ENCODE measurements at places on chromosomes 4 and X.

GRCh38 chr4:162839814-162840213 lies 326.9 kb downstream of the NAF1 start:
- no peak overlapping the region for H3K4me3 ChIP-seq
- no peaks in the 10 kb centered on the region for H3K27me3 ChIP-seq
- DNase-seq: no peak

DNA sequence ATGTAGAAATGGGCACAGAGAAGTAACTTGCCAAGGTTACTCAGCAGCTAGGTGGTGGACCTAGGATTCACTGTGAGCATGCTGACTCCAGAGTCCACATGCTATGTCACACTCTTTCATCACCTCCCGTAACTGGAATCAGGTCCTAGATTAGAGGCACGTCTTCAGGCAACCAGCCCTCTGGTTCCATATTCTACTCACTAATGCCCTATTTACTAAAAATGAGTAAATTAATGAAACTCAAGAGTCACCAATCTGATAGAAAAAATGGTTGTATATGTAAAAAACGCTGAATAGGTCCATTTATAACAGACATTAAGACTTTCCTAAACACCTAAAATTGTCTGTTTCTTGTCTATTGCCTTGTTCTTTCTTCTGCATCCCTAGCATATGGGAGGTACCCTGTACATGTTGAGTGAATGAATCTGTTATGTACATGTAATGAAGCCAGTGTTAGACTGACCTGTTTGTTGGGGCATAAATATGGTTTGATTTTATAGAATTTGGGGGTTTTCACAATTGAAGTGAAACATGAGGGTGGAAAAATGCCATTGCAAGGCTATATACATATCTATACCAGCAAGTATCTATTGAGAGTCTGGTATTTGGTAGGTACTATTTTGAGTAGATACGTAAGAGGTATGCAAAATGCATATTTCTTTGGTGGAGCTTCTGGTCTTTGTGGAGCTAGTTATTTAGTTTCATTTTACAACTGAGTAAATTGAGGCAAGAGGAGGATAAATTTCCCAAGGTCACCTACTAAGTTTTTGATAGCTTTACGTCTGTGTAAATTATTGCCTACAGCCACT lies 7.5 kb upstream of the RUFY3 start:
- H3K36me3 ChIP-seq: no peaks in the 10 kb centered on the region
- peaks cover 4% of the 10 kb centered on the region for H3K4me1 ChIP-seq
- H3K4me3 ChIP-seq: no peak overlapping the region
- no peak for DNase-seq
- no peak overlapping the region for H3K27ac ChIP-seq

GRCh38 chrX:17053502-17053901 lies 107.0 kb downstream of the REPS2 start:
- no peaks in the 10 kb centered on the region for H3K4me1 ChIP-seq
- DNase-seq: no peak
- no peaks in the 10 kb centered on the region for H3K27me3 ChIP-seq
- no peaks in the 10 kb centered on the region for H3K36me3 ChIP-seq
- no peak overlapping the region for H3K27ac ChIP-seq

- H3K36me3 ChIP-seq: no peaks in the 10 kb centered on the region
- H3K27ac ChIP-seq: no peak overlapping the region
- no peaks in the 10 kb centered on the region for H3K27me3 ChIP-seq
- peaks cover 6% of the 10 kb centered on the region for H3K4me1 ChIP-seq
- no peak for DNase-seq
- no peak overlapping the region for H3K4me3 ChIP-seq
Observed at GRCh38 chr4:184250795-184251669, 33.4 kb upstream of the ENPP6 start.

- no peak overlapping the region for H3K4me3 ChIP-seq
- no peak for DNase-seq
- peaks cover 5% of the 10 kb centered on the region for H3K36me3 ChIP-seq
- peaks cover 26% of the 10 kb centered on the region for H3K4me1 ChIP-seq
- H3K27me3 ChIP-seq: no peaks in the 10 kb centered on the region
- H3K27ac ChIP-seq: peak overlapping the region; percentile 66
Observed at GRCh38 chr4:119025916-119026661, 109.5 kb upstream of the MYOZ2 start.

- peaks cover 38% of the 10 kb centered on the region for H3K4me1 ChIP-seq
- no peak for DNase-seq
- no peak overlapping the region for H3K4me3 ChIP-seq
- H3K27me3 ChIP-seq: no peaks in the 10 kb centered on the region
Observed at GRCh38 chr4:25926462-25926861, 12.4 kb downstream of the SMIM20 start.

- no peaks in the 10 kb centered on the region for H3K36me3 ChIP-seq
- no peak for DNase-seq
- no peak overlapping the region for H3K4me3 ChIP-seq
- no peaks in the 10 kb centered on the region for H3K4me1 ChIP-seq
Observed at GRCh38 chr4:123731035-123731434, 334.4 kb downstream of the SPRY1 start.

GRCh38 chr4:184890499-184890898 lies 64.7 kb upstream of the ACSL1 start:
- DNase-seq: no peak
- no peak overlapping the region for H3K4me3 ChIP-seq
- no peak overlapping the region for H3K27ac ChIP-seq

DNA sequence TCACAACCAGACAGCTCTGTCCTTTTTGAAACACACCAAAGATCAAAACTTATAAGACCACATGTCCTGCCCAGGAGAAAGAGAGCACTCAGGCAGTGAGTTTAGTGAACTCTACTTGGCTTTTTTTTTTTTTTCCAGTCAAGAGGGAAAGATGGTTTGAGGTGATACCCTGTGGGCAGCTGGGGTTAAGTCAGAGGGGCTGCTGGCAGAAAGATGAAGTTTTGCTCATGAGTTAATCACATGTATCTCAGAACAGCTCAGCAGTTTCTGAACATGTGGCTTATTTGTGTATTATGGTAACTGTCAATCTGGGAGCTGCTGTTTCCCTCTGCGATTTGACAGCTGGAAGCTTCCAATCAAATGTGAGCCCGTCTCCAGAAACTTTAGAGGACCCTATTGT lies 56.4 kb upstream of the MAP3K15 start:
- H3K27ac ChIP-seq: no peak overlapping the region
- no peak overlapping the region for H3K4me3 ChIP-seq
- DNase-seq: no peak

- no peaks in the 10 kb centered on the region for H3K4me1 ChIP-seq
- H3K4me3 ChIP-seq: no peak overlapping the region
- no peaks in the 10 kb centered on the region for H3K36me3 ChIP-seq
- DNase-seq: no peak
- no peaks in the 10 kb centered on the region for H3K27me3 ChIP-seq
Observed at GRCh38 chrX:29241809-29242208, 654.6 kb downstream of the IL1RAPL1 start.

DNA sequence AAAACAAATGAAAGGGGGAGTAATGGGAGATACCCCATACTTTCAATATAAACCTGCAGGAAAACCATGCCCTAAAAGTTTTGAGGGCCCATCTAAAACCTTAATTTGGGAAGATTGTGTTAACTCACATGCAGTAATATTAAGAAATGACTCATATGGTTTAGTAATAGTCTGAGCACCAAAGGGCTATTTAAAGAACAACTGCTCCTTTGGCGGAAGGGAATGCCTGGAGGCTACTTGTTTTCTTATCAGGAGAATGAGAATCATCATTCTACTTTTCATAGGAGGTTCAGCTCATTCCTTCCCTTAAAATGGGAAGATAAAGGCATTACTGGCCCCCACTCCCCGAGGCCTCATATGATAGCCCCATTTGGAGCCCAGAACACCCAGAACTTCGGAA lies 47.6 kb downstream of the SPIN3 start:
- H3K4me3 ChIP-seq: no peak overlapping the region
- no peak for DNase-seq
- H3K36me3 ChIP-seq: no peaks in the 10 kb centered on the region
- no peaks in the 10 kb centered on the region for H3K27me3 ChIP-seq

- H3K4me1 ChIP-seq: peaks cover 4% of the 10 kb centered on the region
- no peak for DNase-seq
- H3K4me3 ChIP-seq: peak overlapping the region; percentile 93
- no peaks in the 10 kb centered on the region for H3K27me3 ChIP-seq
Observed at GRCh38 chr4:70902577-70903290, 565 bp downstream of the MOB1B start.

DNA sequence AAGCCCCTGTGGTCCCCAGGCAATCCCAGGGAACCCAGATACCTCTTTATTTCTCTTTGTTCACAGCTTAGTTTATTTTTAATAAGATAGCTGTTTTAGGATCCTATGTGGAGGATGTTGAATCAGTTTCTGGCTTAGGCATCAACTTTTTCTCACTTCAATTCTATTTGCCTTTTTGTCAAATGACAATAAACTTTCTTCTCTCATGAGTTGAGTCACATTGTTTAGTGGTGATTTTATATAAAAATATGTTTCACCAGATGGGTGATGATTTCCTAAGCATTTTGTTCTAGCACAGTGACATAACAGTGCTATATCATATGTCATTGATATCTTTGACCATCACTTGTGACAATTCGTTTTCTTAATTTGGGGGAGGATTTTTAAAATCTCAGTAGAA lies 198.1 kb upstream of the PUDP start:
- H3K27me3 ChIP-seq: no peaks in the 10 kb centered on the region
- no peaks in the 10 kb centered on the region for H3K36me3 ChIP-seq

DNA sequence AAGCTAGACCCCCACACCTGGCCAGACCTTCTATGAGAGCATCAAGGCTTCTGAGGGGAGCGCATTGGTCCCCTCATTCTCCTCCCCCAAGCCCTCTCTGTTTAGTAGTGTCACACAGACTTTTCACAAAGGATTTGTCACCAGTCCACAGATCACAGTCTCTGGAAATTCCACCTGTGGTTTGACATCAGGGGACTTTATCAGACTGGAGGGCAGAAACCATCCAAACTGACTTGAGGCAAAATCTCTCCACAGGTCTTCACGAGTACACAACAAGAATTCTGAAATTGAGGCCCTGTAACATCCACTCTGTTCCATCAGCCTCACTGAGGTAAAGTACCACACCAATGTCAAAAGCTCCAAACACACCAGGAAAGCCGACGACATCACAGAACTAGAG lies 112.5 kb downstream of the SH3KBP1 start:
- H3K27ac ChIP-seq: peak overlapping the region; percentile 14
- H3K4me3 ChIP-seq: no peak overlapping the region
- DNase-seq: no peak
- H3K4me1 ChIP-seq: peaks cover 51% of the 10 kb centered on the region
- H3K27me3 ChIP-seq: no peaks in the 10 kb centered on the region

DNA sequence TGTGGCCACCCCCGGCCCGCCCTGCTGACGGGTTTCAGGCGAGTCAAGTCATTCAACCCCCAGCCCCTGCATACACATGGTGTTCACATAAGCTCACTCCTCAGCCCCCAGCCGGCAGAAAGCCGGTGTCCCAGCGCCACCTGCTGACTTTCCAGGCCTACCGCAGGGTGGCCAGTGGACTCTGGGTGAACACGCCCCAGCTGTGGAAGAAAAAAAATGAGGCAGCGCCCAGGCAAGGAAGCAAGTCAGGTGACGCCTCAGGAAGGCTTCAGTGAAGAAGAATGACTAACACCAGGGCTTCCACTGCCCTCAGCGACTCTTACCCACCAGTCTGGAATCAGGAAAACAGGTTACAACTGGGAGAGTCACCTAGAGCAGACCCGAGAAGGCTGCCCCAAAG lies 15.8 kb downstream of the BCAP31 start:
- H3K4me3 ChIP-seq: no peak overlapping the region

DNA sequence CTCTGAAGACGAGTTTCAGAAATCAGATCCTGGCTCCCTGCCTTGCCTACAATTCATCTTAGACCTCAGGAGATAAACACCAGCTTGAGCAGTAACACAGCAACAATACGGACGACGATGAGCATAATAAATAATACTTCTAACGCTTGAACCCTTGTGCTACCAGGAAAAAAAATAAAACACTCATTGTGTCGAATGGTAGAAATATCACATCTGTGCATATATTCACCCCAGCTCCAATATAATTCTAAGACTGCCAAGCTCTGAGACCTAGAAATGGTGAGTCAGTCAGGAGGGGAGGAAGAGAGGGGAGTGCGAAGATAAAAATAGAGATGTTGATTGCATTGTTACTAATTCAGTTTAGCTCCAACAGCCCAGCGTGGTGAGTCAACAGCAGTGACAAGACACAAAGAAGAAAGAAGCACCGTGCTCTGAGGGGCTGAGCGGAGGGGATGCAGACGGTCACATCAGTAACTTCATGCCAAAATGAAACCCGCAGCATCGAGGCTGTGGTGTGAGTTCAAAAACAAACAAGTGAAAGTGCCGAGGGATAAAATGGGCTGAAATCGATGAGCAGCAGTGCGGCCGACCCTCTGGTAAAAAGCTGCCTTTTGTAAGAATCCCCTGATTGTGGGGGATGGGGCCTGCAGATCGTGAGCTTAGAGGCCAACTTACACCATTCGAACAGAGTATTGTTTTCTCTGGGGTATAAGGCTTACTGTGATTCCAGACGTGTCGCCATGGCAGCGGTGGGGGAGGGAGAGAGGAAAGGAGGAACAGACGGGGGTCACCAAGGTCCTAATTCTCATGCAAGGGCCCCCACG lies 150.4 kb downstream of the MGST2 start:
- H3K27me3 ChIP-seq: no peaks in the 10 kb centered on the region
- H3K36me3 ChIP-seq: no peaks in the 10 kb centered on the region
- H3K27ac ChIP-seq: peak overlapping the region; percentile 81
- H3K4me3 ChIP-seq: peak overlapping the region; percentile 16
- peaks cover 25% of the 10 kb centered on the region for H3K4me1 ChIP-seq
- peak; percentile 38 for DNase-seq

- peaks cover under 1% of the 10 kb centered on the region for H3K36me3 ChIP-seq
- H3K27me3 ChIP-seq: no peaks in the 10 kb centered on the region
- no peak overlapping the region for H3K4me3 ChIP-seq
Observed at GRCh38 chrX:153947009-153947769, 2.7 kb upstream of the RENBP start.

- DNase-seq: no peak
- H3K27me3 ChIP-seq: no peaks in the 10 kb centered on the region
- no peaks in the 10 kb centered on the region for H3K36me3 ChIP-seq
- no peak overlapping the region for H3K27ac ChIP-seq
Observed at GRCh38 chr4:36267486-36268268, 13.7 kb upstream of the DTHD1 start.

All from heart right ventricle (tissue), 16 donors.